ENCODE measurements at places on chromosomes 3 and 15.
A peak's percentile ranks its signal among the peaks of the same experiment; 100 is the strongest.

DNA sequence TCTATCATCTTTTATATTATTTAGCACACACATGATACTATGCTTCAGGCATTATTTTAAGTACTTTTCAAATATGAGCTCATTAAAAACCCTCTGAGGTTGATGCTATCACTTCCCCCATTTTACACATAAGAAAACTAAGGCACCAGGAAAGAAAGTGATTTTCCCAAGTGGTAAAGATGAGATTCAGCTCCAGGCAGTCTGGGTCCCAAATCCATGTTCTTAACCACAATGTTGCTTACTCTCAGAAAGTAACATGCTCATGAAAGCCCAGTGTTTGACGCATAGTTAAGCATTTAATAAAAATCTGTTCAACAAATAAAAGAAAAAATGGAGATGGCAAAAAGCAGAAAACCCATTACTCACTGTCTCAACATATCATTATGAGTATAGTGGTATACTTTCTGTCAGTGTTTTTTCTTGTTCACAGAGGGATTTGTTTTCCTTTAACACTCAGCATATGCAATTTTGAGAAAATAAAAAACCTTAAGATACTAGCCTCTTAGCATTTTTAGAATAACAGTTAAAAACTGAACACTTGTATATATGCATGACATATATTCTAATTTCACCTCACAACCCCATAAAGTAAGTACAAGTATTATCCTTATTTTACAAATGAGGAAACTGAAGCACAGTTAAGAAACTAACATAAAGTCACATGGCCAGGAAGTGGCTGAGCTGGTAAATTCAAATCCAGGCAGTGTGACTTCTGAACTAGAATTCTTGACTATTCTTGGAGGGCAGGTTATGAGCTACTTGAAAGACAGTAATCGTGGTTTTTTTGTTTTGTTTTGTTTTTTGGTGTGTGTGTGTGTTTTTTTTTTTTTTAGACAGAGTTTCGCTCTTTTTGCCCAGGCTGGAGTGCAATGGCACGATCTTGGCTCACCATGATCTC, 10.4 kb downstream of the PEAK1 start:
- no peak for DNase-seq

DNA sequence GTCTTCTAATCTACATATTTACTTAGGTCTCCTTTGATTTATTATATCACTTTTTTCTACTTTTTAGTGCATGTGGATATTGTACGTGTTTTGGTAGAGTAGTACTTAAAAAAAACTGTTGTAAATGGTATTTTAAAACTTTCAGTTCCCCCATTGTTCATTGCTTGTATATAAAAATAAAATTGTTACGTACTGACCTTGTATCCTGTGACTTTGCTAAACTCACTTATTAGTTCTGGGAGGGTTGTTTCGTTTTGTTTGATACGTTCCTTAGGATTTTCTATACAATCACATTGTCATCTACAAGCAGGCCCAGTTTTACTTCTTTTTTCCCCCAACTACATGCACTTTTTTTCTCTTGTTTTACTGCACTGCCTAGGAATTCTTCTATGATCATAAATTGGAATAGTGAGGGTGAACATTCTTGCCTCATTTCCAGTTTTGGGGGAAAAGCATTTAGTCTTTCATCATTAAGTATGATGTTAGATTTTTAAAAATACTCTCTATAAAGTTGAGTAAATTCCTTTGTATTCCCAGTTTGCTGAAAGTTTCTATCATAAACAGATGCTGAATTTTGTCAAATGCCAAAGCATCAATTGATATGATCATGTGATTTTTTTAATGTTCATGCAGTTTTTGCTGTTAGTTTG, 33.5 kb upstream of the ACKR4 start:
- no peak for DNase-seq

DNA sequence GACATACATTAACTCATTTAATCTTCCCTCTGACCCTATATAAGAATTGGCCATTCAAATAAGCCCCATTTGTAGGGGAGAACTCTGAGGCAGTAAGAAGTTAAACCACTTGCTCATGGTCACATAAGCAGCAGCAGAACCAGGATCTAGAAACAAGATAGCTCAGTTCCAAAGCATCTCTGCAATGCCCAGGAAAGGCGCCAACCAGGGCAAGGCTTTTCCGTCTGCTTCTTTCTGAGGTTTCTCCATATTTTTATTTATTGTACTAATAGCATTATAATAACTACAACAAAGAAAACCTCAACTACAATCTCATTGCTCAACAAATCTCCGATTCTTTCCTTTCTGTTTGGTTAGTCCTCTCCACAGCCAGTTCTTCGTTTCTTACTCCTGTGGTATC, 4.3 kb upstream of the UBE2E2 start:
- no peak for DNase-seq

GRCh38 chr3:177982034-177982433, 554.2 kb upstream of the KCNMB2 start:
- no peak for DNase-seq

- DNase-seq: no peak
These were observed 50.8 kb downstream of the CRYBG3 start for GRCh38 chr3:97872525-97873042.

- DNase-seq: no peak
These were observed 56.9 kb downstream of the CD200R1L start for GRCh38 chr3:112789787-112790186.

- DNase-seq: no peak
These were observed 9.9 kb downstream of the CAPN7 start for GRCh38 chr3:15215996-15216395.

GRCh38 chr15:75065851-75066509, 42.6 kb downstream of the PPCDC start:
- no peak for DNase-seq

GRCh38 chr15:70147178-70147760, 49.6 kb upstream of the TLE3 start:
- DNase-seq: no peak

GRCh38 chr15:38564557-38565286, at the start of gene RASGRP1:
TSS of gene RASGRP1 (minus strand) at chr15:38564814. CDS start at chr15:38564628, 186 bp downstream.
- peak; percentile 93 for DNase-seq

GRCh38 chr3:24951180-24951579, 456.5 kb upstream of the THRB start:
- DNase-seq: no peak

DNA sequence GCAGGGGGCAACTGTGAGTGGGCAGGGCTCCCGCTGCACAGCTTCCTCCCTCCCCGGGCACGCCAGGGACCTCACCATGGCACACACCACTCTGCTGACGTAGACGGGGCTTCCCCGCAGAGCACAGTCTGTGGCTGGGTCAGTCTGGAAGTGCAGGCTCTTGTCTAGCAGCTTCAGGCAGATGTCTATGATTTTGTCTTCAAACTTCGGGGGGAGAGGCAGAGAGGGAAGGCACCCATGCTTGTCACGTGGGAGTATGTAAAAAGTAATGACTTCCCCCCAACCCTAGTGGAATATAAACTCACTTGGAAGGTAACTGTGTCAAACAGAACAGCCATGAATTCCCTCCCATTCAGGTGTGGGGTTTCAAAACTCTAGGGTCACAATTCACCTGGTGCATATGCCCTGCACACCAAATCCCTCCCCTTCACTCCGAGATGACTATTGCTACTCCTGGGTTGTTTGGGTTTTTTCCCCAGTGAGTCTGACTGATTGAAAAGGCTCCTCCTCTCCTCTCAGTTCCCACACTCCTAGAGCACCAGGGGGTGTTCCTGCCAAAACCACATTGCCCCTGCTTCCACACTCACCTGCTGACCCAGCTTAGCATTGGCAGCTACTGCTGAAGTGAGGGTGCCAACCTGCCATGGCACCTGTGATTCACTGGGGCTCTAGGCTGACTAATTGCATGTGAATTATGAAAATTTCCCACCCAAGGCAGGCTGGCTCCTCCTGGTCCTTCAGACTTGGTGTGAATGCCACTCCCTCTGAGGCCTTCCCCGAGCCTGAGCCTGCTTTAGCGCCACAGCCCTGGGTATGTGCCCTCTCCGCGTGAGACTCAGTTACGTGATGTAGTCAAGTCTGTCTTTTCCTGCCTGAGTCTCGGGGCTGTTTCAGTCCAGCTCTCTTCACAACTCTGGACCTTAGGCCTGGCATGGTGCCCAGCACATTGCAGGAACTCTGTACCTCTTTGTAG, 13.0 kb downstream of the TGM5 start:
- DNase-seq: no peak

DNA sequence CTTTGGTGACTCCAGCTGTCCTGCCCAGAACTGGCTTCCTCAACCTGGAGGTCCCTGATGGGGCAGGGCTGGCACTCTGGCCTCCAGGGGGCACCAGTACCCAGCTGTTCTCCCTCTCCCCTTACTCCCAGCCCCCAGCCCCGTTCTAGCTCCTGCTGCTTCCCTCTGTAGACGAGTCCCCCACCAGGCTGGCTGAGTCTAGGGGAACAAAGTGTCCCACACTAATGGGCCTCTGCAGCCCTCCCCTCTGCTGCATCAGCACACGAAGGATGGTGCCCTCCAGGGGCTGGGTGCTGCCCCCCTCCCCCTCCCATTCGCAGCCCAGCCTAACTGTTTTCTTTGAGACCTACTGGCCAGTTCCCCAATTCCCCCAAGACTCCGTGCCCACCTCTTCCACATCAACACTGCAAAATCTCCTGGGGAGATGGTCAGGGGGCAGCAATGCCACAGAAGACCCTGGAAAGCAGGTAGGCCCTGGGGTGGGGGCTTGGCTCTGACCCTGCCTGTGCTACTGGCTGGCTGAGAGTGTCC, 4.2 kb downstream of the RHCG start:
- peak; percentile 52 for DNase-seq

GRCh38 chr3:111373239-111373638, 168.8 kb upstream of the CD96 start:
- no peak for DNase-seq

DNA sequence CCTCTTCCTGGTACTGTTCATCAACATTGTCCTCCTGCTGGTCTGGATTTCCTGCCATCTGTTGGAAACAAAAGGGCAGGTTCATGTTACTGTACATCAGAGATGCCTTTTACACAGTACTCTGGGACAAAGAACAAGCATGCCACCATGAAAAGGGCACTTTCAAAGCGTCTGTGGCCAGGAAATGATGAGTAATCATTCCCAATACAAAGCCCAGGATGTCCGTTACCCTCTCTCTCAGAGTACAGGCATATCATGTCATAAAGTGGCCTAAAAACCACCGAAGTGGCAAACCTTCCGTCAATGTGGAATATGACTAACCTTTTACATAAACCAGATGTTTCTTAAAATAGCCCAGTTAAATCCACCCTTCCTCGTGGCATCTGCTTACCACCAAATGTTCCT, 71.2 kb downstream of the GOLIM4 start:
- DNase-seq: no peak

Measured in Karpas-422 (cell line).